Hematopoietic multipotent progenitor cell treated with erythropoietin and hydrocortisone succinate and interleukin-3 and kit ligand, for 6 days (in vitro differentiated cells): ENCODE measurements at places on chromosomes 16 and 17.
A peak's percentile ranks its signal among the peaks of the same experiment; 100 is the strongest.

- DNase-seq = no peak
These were observed 2.0 kb downstream of the FGF11 start for GRCh38 chr17:7441266-7441665.

DNA sequence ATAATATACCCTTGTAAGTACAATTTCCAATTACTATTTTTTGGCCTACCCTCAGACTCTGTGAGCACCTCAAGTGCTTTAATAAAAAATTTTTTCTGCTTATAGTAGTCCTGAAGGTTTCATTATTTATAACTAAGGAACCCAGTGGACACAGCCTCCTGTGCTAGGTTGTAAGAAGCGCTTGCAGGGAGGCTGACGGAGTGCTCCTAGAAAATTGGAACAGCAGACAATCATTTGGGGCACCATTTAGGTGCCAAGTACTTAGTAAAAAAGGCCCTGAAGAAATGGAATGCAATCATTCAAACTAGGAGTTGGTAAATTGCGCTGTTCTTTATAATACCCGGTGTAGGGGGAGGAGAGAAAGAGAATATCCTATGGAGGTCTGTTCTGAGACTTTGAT, 19.8 kb downstream of the CA10 start:
- no peak for DNase-seq

GRCh38 chr17:17779015-17779611, 57.7 kb downstream of the SREBF1 start:
- no peak for DNase-seq

DNA sequence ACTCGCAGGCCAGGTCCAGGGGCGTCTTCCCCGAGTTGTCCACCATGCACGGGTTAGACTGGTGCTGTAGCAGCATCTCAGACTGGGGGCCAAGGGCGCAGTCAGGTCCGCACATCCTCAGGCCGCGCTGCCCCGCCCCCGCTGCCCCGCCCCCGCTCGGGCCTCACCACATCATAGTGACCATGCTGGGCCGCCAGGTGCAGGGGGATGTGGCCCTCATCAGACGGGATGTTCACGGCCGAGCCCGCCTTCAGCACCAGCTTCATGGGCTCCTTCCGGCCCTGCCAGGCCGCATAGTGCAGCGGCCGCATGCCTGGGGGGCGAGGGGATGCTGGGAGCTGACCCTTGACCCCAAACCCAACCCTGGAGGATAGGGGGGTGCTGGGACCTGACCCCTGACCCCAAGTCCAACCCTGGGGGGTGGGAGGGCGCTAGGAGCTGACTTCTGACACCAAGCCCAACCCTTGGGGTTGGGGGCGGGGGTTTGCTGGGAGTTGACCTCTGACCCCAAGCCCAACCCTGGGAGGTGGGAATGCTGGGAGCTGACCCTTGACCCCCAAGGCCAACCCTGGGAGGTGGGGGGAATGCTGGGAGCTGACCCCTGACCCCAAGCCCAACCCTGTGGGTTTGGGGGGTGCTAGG, 7.0 kb downstream of the CASKIN1 start:
- no peak for DNase-seq

DNA sequence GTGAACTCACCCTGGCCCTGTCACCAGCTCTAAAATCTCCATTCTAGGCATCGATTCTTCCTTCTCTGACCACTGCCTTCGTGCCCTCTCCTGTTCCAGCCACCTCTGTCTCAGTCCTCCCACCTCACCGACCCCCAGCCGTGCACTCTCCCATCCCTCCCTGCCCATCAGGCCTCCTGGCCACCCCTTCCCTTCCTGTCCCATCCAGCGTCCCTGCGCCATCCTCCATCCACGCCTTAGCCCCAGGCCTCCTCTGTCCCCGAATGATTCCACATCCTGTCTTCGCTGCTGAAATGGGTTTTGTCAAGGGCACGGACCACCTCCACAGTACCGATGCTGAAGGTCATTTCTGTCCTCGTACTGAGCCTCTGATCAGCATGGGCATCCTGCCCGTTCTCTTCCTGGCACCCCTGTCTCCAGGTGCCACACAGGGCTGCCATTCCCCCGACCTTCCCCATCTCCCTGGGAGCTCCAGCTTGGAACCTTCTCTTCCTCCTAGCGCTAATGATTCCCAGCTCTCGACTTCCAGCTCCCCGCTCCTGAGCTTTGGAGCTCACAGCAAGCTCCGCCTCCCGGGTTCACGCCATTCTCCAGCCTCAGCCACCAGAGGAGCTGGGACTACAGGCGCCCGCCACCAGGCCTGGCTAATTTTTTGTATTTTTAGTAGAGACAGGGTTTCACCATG, 2.6 kb downstream of the TRIM65 start:
- DNase-seq = no peak

GRCh38 chr17:16353317-16354174, at the start of gene CENPV:
CENPV (minus strand) TSS chr17:16353469; CDS start chr17:16353436, 33 bp downstream.
- DNase-seq = peak; percentile 74

DNA sequence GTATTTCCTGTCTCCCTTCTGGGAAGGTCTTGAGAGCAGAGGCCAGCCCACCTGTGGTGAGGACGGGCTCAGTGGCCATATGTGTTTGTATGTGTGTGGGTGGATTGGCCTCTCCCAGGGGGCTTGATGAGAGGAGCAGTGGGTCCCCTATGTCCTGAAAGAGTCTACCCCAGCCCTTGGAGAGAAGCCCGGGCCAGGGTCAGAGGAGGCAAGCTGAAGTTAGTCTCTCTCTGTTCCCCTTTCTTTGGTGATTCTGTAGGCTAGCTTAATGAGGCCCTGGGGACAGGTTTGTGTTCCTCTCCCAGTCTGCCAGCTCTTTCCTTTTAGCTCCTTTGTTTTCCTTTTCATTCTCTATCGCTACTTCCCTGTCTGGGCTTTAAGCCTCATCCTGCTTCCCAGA, 23.8 kb upstream of the NFATC3 start:
- no peak for DNase-seq

DNA sequence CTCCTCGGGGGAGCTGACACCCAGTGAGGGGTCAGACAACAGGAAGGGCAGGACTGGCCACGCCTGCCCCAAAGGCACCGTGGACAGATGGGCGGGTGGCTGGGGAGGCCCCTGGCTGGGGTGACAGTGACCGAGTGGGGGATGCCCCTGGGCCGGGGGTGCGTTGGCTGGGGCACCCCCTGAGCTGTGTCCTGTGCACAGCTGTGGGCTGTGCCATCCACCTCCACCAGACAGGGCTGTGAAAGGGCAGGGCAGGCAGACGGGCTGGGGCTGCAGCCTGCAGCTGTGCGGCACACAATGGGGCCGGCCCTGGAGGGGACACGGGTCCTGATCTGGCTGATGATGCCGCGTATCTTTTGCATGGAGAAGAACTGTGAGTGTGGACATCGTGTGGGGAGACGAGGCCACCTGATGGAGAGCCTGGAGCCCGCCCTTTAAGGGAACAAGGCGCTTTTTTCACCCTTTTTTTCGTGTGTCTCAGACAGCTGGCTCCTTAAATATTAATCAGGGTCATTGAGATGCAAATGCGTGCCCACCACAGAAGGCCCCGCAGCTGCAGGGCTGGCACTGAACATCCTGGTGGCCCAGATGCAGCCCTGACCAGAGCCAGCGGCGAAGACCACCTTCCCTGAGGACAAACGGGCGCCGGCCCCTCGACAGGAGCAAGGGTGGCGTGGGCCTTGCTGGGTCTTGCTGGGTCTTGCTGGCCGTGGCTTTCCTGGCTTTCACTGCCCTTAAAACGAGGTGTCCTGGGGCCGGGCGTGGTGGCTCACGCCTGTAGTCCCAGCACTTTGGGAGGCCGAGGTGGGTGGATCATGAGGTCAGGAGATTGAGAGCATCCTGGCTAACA, 42.4 kb upstream of the GNG13 start:
- no peak for DNase-seq

DNA sequence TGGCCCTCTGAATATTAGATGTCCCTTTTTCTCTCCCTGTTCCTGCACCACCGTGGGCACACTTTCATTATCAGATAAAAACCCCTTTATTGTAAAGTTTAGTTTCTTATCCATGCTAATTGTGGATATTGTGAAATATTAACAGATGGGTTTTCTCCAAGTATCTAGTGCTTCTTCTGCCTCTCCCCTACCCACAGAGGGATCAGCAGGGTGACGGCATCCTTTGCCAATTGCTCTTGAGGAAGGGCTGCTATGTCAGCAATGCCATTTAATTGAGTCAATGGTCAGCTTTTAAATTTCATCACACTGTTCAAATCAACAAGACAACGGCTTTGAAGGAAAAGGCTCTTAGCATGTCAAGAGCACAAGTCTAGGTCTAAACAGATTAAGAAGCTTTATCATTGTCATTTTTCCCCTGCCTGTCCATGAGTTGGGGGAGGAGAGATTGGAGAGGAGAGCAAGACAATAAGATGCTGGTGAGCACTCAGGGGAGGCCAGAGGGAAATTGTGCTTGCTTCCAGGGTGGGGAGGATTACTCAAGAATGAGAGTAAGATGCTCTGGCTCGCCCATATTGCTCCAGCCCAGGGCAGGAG, 443.0 kb upstream of the CCL2 start:
- no peak for DNase-seq

- DNase-seq = no peak
These were observed 311.5 kb downstream of the RBFOX1 start for GRCh38 chr16:7644176-7644575.

DNA sequence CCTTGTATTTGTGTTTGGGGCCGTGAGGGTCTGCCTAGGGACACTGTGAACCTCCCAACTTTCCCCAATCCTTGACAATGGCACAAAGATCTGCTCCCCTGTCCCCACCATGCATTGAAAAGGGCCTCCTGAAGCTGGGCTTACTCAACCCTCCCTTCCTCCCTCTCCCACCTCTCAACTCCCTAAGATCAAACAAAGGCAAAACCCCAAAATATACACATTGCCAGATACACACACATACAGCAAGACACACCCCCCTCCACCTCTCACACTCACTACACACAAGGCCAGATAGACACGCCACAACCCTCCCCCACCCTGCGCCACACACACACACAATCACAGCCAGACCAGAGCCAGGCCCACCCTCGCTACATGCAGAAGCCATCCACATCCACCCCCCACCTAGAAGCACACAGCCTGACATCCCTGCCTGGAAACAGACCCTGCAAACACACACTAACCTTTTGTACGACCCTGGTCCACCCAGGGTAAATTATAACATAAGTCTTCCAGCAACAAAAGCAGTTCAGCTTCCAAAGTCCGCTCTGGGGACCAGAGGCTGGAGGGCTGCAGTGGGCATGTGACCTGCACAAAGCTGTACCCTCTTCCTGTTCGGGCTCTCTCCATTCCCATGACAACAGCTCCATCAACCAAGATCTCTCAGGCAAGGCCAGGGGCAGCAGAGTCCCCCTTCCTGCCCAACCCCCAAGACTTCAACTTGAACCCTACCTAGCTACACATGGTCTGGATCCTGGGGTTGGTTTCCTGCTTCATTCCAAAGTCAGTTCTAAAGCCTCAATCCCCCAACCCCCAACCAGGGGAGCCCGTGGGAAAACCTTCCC, 1.9 kb downstream of the PCGF2 start:
- no peak for DNase-seq

DNA sequence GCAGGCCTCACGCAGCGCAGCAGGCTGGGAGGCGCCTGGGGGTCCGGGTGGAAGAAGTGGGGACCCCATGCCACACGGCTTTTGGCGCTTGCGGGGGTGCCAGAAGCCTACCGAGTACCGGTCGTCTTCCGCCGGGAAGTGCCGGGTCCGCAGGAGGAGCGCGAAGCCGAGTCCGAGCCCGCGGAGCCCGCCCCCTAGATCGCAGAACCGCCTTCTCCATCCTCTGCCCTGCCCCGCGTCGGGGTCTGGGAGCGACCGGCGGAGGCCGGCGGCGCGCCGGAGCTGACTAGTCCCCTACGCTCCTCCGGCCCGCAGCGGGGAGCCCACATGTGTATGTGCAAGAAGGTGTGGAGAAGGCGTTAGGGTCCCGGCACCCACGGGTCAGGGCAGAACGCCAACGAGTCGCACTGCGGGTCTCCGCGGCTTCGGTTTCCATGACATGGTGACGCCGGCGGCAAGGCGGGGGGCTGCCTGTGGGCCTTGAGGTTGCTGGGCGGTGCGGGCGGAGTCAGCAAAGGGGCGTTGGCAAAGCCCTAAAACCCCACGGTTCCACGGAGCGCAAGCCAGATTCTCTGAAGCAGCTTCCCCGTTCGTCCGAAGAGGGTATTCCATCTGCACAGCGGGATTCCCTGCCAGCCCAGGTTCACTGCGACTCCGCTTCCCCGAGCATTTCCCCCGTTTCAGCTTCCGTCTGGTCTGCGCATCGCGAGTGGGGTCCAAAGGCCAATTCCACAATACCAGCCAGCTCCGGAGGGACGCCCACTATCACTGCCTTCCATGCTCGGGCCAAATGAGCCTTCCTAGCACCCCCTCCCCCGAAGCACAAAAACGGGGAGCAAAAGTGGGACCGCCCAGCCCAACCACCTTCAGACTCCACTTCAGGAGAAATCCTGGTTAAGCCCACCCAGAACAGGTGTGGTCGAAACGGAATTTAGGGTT, 2.3 kb upstream of the LHX1 start:
- DNase-seq = no peak

GRCh38 chr16:64254443-64255367, 867.2 kb downstream of the CDH11 start:
- DNase-seq = no peak

GRCh38 chr17:74160656-74161502, 42.6 kb upstream of the RPL38 start:
- no peak for DNase-seq

DNA sequence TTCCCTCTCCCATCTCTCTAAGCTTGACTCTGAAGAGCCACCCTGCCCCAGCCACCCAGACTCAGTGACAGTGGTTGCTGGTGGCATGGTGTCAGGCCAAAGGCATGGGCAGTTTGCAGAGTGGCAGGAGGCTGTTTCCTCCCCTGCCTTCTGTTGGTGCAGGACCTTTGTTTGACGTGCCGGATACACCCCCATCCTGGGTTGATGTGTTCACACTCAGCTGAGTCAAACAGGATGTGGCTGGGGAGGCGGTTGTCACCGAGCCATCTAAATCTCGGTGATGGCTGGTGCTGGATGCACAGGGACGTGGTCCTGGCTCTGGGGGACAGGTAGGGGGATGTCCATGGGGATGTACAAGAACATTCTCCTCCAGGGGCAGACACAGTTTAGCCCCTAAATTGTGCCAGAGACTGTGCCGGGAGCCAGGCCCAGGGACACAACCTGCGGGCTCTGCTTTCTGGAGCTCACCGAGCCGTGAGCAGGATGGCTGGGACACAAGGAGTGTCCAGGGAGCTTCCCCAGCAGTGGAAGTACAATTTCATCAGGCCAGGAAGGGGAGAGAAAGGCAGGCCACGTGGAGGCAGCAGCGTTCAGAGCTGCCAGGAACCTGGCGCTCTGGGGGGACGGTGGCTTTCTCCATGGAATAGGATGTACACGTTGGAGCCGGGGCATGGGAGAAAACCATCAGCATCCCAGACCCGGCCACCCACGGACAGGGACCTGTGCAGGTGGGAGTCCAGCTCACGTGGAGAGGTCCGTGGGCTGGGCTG, 264.2 kb downstream of the SEC14L1 start:
- peak; percentile 72 for DNase-seq

- DNase-seq = peak; percentile 7
These were observed 271.5 kb upstream of the C16orf82 start for GRCh38 chr16:26795184-26795583.

GRCh38 chr17:64328859-64329531, 61.7 kb downstream of the PECAM1 start:
- no peak for DNase-seq
